ENCODE measurements at places on chromosomes 7 and 10.
A peak's percentile ranks its signal among the peaks of the same experiment; 100 is the strongest.

- no peak for DNase-seq
Observed at GRCh38 chr7:33958104-33958503, 52.8 kb downstream of the BMPER start.

DNA sequence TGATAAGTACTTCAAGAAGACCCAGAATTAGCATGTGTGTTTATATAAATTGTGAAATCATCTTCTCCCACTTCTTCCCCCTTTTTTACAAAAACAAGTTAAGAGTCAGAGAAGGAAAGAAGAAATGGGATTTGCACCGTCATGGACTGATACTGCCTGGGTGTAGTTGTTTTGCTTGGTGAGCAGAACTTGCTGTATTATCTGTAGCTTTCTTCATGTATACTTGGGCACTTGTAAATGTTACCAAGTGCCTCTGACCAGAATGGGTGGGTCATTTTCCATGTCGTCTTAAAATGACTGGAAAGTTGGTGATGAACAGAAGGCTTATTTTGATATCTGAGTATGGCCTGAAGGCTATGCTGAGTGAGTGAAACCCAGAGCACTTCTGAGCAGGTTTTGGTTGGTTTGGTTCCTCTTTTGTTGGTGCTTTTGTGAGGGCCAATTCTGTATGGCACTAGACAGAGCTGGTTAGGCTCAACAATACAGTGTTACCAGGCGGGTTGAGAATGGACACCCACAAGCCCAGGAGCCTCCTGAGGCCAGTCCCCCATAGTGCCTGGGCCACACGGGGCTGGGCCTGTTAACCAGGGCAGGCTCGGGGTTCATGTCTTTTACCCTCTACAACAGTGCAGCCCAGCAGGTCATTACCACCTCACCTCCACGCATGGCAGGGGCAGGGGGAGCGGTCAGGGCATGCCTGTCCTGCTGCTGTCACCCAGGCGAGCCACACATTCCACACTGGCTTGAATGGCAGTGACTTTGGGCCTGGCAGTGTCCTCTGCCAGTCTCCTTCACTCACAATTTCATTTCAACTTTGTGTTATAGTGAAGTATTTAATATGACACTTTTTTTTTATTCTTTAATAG, 115.1 kb downstream of the CCNY start:
- DNase-seq = no peak

GRCh38 chr10:62625484-62625883, 179.0 kb upstream of the ADO start:
- DNase-seq = no peak

- DNase-seq = no peak
Observed at GRCh38 chr10:44828508-44829142, 82.5 kb upstream of the TMEM72 start.

DNA sequence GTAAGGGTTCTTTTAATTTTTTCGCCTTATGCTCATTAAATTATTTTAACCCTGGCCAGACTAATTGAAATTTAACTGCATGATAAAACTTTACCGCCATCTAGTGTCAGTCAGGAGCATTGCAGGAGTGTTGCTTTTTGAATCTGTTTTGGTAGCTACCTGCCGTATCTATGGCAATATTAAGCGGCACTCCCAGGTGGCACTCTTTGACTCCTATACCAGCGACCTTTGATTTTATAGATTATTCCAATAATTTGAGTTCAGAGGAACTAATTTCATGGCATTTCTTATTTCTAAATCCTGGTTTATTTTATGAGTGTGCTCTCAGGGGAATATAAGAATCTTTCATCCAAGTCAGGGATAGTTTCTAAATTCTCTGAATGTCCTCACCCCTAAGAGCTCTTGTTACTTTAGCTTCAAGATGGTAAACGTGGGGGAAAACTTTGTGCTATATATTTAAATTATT, 198.9 kb downstream of the REEP3 start:
- peak; percentile 44 for DNase-seq

DNA sequence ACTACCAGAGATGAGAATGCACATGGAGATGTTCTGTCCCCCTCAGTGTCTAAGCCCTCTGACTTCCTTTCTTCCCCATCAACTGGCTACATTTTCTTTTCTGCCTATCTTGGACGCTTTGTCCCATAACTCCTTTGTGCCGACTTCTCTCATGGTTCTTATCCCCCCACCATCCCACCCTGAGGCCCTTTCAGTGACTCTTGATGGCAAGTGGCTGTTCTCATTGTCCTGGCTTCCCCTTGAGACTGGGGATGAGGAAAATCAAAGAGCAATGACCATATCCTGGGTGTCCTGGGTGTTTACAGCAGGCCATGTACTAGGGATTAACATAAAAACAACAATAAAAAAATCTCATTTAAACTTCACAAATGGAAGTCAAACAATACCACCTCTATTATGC, 18.8 kb upstream of the GGCT start:
- no peak for DNase-seq

DNA sequence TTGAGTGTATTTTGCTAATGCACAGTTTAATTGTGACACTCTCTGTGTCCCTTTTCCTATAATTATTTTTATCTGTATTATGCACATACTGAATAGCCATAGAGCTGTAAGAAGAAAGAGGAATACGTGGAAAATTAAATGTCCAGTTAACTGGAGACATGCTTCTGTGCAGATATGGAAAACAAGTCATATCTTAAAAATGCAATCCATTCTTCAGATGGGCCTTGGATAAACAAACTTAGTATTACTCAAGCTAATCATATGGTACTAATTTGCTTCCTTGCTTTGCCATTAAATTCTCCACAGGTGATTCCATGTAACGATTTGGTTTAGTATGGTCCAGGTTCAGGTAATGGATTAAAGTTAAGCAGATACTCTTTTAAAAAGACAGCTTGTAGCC, 201.2 kb upstream of the CELF2 start:
- DNase-seq = no peak

DNA sequence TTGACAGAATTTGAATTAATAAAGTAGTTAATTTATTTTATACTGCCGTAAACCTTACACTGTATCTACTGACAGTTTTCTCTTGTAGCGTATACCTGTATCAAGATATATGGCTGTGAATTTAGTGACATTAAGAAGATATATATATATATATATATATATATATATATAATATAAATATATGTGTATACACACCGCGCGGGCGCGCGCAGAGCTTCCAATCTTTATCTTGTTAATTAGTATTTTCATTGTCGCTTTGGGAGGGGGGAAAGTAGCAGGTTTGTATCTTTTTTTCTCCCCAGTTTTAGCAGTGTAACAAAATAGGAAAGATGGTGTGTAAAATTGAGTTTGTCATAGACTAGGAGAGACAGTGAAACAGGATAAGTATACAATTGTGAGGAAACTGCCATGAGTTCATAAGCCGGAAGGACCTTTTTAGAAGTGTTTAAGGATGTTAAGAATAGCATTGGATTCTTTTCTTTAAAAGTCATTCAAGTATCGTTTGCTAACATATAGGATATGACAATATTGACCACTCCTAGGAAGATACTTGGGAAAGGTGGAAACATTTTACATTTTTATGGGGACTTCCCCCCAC, 2.0 kb downstream of the PLEKHA1 start:
- no peak for DNase-seq

DNA sequence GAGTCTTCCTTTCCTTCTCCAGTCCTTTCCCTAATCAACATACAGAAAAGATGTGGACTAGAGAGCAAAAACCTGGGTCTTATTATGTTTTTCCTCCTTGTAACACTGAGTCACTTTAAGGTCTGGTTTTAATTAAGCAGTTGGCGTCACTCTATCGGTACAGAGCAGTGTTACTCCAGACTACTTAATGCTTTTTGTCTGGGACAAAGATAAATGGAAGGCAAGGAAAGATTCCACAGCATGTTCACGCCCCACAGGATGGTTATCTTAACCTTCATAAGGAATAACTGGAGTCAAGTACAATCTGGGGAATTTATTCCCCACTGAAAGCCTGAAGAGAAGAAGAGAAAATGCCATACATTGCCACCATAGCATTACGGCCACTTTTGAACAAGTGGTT, 145.7 kb downstream of the ELAPOR2 start:
- DNase-seq = no peak

- DNase-seq = no peak
Observed at GRCh38 chr10:76463111-76463510, 1031.7 kb downstream of the LRMDA start.

DNA sequence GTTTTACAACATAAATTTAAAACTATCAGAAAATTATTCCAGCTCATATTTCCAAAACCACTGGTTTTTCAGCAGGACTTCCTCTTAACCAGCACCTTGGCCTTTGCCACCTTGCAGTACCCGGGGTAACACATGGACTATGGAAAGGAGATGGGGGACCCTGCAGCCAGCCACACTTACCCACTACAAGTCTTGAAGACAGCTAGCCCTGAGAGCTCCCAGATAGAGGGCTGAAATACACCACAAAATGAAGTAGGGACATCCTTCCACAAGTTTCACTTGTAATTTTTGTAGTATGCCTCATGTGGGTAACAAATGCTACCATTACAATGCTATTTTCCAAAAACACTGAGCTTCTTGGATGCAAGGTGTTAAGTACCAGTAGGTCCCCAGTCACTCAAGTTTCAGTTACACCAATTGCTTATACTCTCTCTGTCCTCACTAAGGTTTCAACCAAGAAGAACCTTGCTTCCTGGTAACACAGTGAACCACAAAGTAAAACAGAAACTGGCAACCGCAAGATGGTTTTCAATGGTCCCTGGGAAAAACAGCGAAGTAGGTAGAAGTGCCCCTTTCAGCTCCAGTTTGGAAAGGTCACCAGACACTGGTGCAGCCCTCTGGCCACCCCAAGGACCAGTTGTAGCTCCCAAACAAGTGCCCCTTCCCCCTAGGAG, 110.9 kb downstream of the SGMS1 start:
- DNase-seq = no peak

GRCh38 chr7:32347244-32347828, 142.8 kb downstream of the LSM5 start:
- DNase-seq = no peak

- DNase-seq = no peak
Observed at GRCh38 chr10:77111611-77112550, 525.7 kb downstream of the KCNMA1 start.

DNA sequence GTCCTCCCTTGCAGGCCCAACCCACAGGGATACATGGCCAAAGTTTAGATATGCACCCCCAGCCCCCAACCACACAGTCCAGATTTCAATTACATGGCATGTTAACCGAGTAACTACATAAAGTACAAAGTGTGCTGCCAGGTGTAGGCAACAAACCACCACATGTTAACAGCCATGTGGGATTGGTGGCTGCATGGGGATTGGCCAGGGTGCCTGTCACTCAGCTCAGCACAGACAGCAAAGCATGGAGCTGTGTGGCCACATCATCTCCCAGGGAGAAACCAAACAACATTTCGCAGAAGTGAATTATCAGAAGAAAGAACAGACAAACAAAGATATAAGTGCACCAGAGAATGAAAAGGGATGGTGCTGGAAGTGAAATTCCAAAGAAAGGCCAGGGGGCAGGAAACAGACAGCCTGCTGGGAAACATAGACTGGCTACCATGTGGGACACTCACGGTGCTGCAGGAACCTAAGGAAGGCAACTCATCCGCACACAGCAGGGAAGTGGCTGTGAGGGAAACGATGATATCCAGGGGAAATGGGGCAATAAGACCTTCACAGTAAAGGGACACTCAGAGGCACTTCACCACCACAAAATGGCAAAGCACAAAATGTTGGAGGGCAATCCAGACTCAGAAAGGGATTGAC, 171.2 kb downstream of the PTPRN2 start:
- no peak for DNase-seq

GRCh38 chr7:47198159-47198558, 383.8 kb downstream of the TNS3 start:
- no peak for DNase-seq

DNA sequence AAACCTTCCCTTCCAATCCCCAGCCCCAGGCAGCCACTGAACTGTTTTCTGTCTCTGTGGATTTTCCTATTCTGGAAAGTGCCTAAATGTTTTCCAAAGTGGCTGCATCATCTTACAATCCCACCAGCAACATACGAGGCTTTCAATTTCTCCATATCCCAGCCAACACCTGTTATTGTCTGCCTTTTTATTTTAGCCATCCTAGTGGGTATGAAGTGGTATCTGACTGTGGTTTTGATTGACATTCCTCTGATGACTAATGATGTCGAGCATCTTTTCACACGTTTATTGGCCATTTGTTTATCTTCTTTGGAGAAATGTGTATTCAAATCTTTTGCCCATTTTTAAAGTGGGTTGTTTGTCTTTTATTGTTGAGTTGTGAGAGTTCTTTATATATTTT, 6.2 kb upstream of the SMC3 start:
- DNase-seq = no peak

DNA sequence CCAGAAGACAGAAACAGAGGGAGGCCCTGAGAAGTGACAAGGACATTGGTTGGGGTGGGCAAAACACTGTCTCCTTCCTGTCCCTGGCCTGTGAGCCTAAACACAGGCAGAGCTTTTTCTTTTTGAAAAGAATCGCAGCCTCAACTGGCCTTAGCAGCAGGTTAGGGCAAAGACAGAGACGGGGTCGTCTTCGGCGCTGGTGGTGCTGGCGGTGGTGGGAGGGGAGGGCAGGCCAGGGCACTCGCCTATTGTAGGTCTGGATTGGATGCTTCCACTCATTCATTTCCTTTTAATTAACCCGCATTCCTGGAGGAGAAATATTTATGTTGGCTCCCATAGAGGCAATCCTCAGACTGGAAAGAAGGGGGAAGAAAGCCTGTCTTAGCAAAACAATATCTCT, 22.6 kb downstream of the WNT8B start:
- no peak for DNase-seq
